ENCODE measurements at places on chromosomes 12 and 14. TPM values are rescaled to one million over a fixed set of nuclear protein-coding genes. Genes with fewer than 3 reads are reported as not detected.

- no peak overlapping the region for H3K4me3 ChIP-seq
- H3K27me3 ChIP-seq: no peaks in the 10 kb centered on the region
- H3K36me3 ChIP-seq: no peaks in the 10 kb centered on the region
- H3K4me1 ChIP-seq: no peaks in the 10 kb centered on the region
Measured at GRCh38 chr12:22256605-22257004, 77.9 kb downstream of the ST8SIA1 start.

DNA sequence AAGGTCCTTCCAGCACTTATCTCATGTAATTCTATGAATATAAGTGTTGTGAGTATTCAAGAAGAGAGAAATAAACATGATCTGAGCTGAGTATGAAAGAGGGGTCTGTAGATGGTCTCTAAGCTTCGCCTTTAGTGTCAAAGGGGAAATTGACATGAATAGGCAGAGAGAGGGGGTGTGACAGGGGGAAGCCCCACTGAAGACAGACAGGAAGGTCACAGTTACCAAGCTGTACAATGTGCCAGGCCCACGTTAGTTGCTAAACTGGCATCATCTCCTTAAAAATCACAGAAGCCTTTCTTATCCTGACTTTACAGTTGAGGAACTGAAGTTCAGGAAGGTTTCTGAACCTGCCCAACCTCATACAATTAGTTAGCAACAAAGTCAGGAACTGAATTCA, 7.6 kb downstream of the ARHGEF40 start:
- no peak for DNase-seq
- H3K27me3 ChIP-seq: no peaks in the 10 kb centered on the region
- no peaks in the 10 kb centered on the region for H3K36me3 ChIP-seq
- no peak overlapping the region for H3K4me3 ChIP-seq
- H3K27ac ChIP-seq: no peak overlapping the region

GRCh38 chr12:76757694-76758093, 6.2 kb upstream of the ZDHHC17 start:
- DNase-seq: no peak
- H3K4me1 ChIP-seq: no peaks in the 10 kb centered on the region
- H3K27me3 ChIP-seq: no peaks in the 10 kb centered on the region
- H3K36me3 ChIP-seq: no peaks in the 10 kb centered on the region
- H3K4me3 ChIP-seq: no peak overlapping the region
- H3K27ac ChIP-seq: no peak overlapping the region

The LUM gene
- 56.1 TPM for total RNA-seq

The NKX2-1 gene
- not detected for total RNA-seq

GRCh38 chr12:104049278-104049902, 597 bp downstream of the GLT8D2 start:
- H3K4me3 ChIP-seq: peak overlapping the region; percentile 24
- peak overlapping the region; percentile 55 for H3K27ac ChIP-seq
- H3K36me3 ChIP-seq: no peaks in the 10 kb centered on the region
- H3K4me1 ChIP-seq: no peaks in the 10 kb centered on the region

DNA sequence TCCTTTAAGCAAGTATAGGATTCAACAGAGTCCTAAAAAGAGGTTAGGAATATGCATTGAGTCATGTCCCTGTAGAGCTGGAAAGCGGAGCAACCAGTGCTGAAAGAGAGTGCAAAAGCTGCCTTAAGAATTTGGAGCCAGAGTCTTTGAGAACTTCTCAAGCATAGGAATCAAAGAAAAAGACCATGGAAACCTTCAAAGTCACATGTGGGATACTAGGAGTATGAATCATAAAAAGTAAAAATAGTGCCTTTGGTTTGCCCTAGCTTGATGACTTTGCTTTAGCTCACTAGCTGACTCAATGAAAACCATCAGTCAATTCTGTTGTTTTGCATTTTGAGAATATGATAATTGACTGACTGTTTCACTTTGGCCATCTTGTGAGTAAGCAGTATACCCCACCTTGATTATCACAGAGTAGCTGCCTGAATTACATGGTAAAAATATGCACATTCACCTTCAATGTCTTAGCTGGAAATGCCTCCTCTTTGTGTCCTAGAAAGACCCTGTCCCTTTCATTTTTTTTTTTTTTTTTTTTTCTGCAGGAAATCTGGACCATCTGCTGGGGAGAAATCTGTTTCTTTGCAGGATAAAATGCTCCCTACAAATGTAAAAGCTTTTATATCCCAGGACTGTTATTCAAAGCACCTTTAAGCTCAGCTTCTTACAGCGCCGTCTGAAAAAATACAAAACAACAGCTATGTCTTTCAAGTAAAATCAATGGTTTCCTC, 248.6 kb upstream of the KRR1 start:
- H3K27me3 ChIP-seq: no peaks in the 10 kb centered on the region
- H3K27ac ChIP-seq: no peak overlapping the region
- H3K4me3 ChIP-seq: no peak overlapping the region
- no peak for DNase-seq
- H3K36me3 ChIP-seq: no peaks in the 10 kb centered on the region

The SLC4A8 gene
- 0.50 TPM for total RNA-seq

- H3K4me1 ChIP-seq: no peaks in the 10 kb centered on the region
- H3K36me3 ChIP-seq: no peaks in the 10 kb centered on the region
- H3K27ac ChIP-seq: no peak overlapping the region
Measured at GRCh38 chr12:65269603-65270002, 8.9 kb upstream of the MSRB3 start.

DNA sequence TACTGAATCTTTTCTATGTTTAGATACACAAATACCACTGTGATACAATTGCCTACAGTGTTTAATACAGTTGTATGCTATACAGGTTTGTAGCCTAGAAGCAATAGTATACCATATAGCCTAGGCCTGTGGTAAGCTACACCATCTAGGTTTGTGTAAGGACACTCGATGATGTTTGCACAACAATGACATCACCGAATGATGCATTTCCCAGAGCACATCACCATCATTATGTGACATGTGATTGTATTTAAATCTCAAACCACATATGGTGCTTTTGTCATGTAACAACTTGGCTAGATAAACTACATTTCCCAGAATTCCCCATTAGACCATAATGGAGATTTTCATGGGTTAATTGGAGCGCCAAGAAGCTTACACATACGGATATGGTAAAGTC, 128.4 kb upstream of the CPNE8 start:
- no peaks in the 10 kb centered on the region for H3K36me3 ChIP-seq
- no peaks in the 10 kb centered on the region for H3K4me1 ChIP-seq
- DNase-seq: no peak
- no peaks in the 10 kb centered on the region for H3K27me3 ChIP-seq

The SAMD15 gene
- 2.9 TPM for total RNA-seq

The SNX6 gene
- total RNA-seq: 116 TPM

The ENO2 gene
- total RNA-seq: 13.0 TPM

DNA sequence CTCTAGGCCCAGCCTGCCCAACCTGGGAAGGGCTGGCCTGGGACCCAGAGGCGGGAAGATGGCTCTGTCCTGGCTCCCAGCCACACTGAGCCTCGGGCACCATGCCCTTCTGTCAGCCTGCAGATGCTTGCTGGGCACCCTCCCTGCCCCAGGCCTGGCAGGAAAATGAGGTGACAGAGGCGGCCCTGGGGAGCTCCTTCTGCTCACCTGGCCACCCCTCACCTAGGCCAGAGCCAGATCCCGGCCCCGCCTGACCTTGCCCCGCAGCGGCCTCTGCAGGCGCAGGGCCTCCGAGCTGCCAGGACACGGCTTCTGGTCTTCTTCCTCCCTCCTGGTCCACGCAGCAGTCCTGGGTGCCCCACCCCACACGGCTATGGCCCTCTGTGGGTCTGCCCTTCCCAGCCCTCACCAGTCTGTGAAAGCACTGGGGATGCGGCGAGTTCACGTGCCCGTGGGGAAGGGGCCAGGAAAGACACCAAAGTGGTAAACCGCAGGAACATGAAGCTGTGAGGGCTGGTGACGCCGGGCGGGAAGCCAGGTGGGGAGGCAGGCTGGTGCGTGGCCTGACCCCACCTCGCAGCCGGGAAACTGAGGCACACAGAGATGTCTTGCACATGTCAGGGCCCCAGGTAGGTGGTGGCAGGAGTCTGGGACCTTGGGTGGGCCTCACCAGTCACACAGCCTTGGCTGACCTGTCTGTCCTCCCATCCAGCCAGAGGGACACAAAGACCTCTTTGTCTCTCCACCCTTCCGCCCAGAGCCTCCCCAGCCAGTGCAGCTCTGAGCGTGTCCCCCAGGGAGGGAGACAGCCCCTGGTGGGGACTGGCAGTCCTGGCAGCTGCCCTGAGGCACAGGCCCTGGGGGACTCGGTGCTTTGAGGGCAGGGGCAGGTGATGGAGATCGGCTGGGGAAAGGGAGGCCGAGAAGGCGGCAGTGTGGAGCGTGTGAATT, 12.8 kb downstream of the BAG5 start:
- peak overlapping the region; percentile 68 for H3K27ac ChIP-seq
- no peaks in the 10 kb centered on the region for H3K36me3 ChIP-seq
- H3K27me3 ChIP-seq: no peaks in the 10 kb centered on the region
- no peak overlapping the region for H3K4me3 ChIP-seq

The IL31 gene
- total RNA-seq: not detected

GRCh38 chr14:59154373-59154772, 34.1 kb upstream of the DAAM1 start:
- no peaks in the 10 kb centered on the region for H3K36me3 ChIP-seq
- H3K4me1 ChIP-seq: no peaks in the 10 kb centered on the region
- H3K27ac ChIP-seq: no peak overlapping the region
- H3K27me3 ChIP-seq: no peaks in the 10 kb centered on the region
- no peak for DNase-seq

- H3K36me3 ChIP-seq: no peaks in the 10 kb centered on the region
- H3K4me1 ChIP-seq: no peaks in the 10 kb centered on the region
- H3K4me3 ChIP-seq: no peak overlapping the region
- DNase-seq: no peak
- no peaks in the 10 kb centered on the region for H3K27me3 ChIP-seq
- no peak overlapping the region for H3K27ac ChIP-seq
Measured at GRCh38 chr12:31342286-31342685, 16.3 kb upstream of the SINHCAF start.

The RNASE4 gene
- 71.6 TPM for total RNA-seq

The TGFB3 gene
- total RNA-seq: 140 TPM

The TCL1B gene
- total RNA-seq: not detected

The ANO4 gene
- total RNA-seq: 8.5 TPM

DNA sequence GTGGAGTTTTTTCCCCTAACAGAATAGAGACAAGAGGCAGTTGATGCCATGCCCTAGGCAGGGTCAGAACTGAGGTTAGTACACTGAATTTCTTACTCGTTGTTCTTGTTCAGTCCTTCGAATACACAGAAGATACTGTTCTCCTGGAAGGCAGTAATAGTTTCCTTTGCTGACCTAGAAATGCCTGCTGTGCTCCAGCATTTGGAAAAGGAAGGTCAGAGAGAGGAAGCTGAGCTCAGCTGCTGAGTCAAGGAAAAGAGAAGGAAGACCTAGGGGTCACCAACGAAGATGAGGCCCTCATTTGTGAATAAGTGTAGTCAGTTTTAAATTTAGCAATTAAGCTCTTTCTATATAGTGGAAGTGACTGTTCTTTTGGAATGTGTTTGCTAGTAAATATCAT, 100.1 kb downstream of the CRADD start:
- peak overlapping the region; percentile 68 for H3K27ac ChIP-seq
- no peaks in the 10 kb centered on the region for H3K36me3 ChIP-seq
- peaks cover 5% of the 10 kb centered on the region for H3K4me1 ChIP-seq
- H3K4me3 ChIP-seq: no peak overlapping the region
- no peaks in the 10 kb centered on the region for H3K27me3 ChIP-seq

The ARHGAP9 gene
- total RNA-seq: 13.6 TPM

DNA sequence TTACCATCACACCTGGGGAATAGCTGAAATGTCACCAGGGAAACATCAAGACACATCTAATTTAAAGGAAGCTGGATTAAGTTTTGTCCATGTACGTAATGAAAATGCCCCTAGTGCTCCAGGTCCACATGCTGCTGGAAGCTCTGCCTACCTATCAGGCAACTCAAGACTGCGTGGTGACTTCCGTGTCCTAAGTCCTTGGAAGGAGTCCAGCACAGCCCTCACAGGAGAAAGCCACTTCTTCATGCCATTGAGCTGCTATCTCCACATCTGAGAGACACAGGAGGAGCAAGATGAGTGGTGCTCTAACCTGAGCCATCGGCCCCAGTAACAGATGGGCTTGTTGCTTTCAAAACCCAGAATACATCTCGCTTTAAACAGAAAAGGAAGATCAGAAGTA, 316.4 kb downstream of the DPF3 start:
- no peak overlapping the region for H3K27ac ChIP-seq
- H3K27me3 ChIP-seq: no peaks in the 10 kb centered on the region
- no peaks in the 10 kb centered on the region for H3K36me3 ChIP-seq
- H3K4me1 ChIP-seq: no peaks in the 10 kb centered on the region

DNA sequence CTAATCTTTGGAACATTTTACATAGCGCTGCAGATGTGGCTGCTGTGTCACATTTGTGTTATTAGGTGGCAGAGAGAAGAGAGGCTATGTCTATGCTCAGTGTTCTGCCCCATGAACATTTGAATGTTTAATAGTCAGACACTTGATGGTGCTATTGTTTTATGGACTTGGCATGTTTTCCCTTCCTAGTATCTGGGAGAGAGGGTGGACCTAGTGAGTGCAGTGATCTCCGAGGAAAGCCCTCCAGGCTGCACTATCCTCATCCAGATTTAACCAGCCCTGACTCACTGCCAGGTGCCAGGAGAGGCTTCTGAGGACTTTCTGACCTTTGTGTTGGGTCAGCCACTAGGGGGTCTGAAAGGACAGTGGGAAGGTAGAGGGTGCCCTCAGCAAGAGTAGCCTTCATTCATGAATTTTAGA, 24.3 kb downstream of the ZFC3H1 start:
- H3K4me3 ChIP-seq: no peak overlapping the region
- H3K4me1 ChIP-seq: no peaks in the 10 kb centered on the region
- H3K27me3 ChIP-seq: no peaks in the 10 kb centered on the region
- H3K27ac ChIP-seq: no peak overlapping the region
- no peaks in the 10 kb centered on the region for H3K36me3 ChIP-seq
- DNase-seq: no peak

The PDE3A gene
- total RNA-seq: 5.5 TPM

The AICDA gene
- 4.3 TPM for total RNA-seq

The WNT1 gene
- not detected for total RNA-seq

The CLEC2A gene
- total RNA-seq: not detected

The CLEC4C gene
- not detected for total RNA-seq

The FGF23 gene
- total RNA-seq: not detected

DNA sequence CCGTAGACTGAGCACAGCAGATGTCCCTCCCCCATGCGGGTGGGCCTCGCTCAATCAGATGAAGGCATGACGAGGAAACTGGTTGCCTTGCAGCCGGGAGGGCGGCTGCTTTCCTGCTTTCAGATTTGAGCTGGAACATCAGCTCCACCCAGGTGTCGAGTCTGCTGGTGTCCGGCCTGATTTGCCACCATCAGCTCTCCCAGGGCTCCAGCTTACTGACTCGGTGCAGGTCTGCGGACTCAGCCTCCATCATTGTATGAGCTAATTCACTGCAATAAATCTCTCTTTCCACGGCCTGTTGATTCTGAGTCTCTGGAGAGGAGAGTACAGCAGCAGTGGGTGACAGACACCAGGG, 156.2 kb downstream of the KIF26A start:
- H3K36me3 ChIP-seq: no peaks in the 10 kb centered on the region
- H3K27me3 ChIP-seq: peaks cover 15% of the 10 kb centered on the region
- DNase-seq: no peak
- no peak overlapping the region for H3K27ac ChIP-seq

- no peaks in the 10 kb centered on the region for H3K27me3 ChIP-seq
- no peak overlapping the region for H3K27ac ChIP-seq
- peaks cover 6% of the 10 kb centered on the region for H3K36me3 ChIP-seq
- H3K4me1 ChIP-seq: no peaks in the 10 kb centered on the region
- H3K4me3 ChIP-seq: no peak overlapping the region
- no peak for DNase-seq
Measured at GRCh38 chr12:111747333-111747732, 19.4 kb upstream of the ALDH2 start.

The FAM186B gene
- total RNA-seq: 0.23 TPM
